ENCODE measurements at places on chromosomes 11 and 22.

DNA sequence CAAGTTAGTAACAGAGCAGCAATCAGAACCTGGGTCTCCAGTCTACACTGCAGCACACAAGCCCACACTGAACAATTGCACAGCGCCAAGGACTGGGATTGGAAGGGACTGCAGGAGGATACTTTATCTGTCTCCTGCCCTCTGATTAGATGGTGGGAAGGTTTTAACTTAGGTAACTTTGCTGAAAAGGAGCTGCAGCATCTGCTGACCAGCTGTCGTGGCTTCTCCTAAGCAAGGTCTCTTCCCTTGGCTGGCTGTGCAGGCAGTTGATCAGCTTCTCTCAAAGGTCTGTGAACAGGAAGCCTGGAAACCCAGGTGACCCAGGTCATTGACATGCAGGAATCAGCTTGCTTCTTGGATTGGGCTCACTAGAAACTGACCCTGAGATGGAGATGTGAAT, 82.4 kb downstream of the ISX start:
- DNase-seq: no peak

DNA sequence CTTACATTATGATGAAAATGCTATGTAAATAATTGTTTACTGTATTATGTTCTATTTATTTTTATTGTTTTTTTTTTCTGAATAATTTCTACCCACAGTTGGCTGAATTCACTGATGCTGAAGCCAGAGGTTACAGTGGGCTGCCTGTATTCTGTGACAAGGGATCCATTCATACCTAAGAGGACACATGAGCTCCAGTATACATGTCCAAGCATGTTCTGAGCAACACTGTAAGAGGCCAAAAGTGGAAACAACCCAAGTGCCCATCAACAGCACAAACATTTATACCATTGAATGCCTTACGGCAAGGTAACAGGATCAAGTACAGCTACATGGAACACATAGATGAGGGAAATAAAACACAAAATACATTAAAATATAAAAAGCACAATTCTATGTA, 1.4 kb upstream of the SRSF8 start:
- peak; percentile 77 for DNase-seq

DNA sequence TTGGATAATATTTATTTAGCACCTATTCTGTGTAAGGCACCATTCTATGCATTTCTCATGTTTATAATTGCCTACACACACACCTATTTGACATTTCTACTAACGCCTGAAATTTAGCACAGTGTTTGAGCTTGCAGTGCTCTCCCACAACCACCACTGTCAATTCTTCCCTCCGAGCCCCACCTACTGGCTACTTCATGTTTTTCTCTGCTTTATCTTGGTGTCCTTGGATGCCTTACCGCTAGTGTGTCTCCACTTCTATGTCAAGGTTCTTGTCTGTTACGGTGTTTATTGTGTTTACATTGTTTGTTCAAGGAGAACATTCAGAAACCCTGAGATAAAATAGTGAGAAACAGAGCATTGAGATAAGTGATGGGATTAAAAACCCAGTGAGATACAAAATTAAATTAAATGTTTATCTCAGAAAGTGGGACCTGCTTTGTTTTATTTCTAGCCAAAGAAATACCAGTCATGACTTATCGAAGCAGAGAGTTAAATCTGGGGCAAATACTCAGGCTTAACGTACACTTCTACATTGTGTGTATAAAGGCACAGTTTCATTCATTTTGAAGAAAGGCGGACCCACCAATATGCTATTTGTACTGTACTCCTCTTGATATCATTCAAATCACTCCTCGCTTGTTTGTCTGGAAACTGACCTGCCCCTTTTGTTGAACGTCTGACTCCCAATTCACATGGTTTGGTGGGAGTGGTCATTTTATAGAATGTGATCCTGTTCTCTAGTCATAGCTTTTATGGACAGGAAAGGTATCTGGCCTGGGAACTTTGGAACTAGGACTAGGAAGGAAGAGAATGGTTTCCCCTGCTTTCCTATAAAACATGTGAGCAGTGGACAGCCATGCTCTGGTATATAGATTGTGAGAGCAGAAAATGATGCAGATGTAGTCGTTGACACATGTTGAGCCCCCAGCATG, 39.2 kb upstream of the SLC36A4 start:
- peak; percentile 48 for DNase-seq

- DNase-seq: no peak
Observed at GRCh38 chr11:116832350-116833290, 2.9 kb downstream of the APOC3 start.

DNA sequence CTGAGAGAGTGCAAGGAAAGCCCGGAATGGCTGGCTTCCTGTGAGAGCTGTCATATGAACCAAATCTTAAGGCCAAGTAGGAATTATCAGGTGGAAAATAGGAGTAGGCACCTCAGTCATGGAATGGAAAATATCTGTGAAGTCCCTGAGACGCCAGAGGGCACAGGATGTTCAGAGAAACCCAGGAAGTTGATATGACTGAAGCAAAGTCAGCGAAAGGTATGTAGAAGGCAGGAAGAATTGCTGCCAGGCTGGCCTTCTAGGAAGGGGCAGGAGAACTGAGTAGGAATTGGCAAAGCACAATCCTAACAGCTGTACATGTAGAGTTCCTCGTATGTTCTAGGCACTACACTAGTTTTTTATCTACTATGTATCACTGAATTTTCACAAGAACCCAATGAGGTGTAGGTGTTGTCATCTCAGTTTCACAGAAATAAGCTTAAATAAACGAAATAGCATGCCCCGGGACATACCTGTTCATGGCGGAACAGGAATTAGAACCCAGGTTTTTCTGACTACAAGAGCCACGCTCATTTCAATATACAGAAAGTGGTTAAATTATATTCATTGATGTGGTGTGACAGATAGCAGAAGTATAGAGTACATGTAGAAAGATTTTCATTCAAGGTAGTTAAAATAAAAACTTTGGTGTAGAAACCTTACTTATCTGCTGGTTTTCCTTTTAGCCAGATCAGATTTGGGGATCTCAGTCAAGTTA, 17.0 kb downstream of the HMGXB4 start:
- peak; percentile 4 for DNase-seq

DNA sequence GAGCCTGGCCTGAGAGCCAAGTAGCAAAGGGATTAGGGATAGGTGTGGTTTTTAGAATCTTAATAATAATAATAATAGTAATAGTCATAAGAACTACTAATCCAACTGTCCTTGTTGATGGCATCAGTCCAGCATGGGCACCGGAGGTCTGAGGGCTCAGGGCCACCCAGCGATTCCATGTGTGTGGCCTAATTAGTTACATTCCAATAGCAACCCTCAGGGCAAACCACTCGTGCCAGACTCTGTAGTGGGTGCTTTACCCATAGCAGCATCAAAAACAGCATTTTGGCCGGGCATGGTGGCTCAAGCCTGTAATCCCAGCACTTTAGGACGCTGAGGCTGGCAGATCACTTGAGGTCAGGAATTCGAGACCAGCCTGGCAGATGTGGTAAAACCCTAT, 19.0 kb upstream of the MYH9 start:
- DNase-seq: no peak

GRCh38 chr11:96276836-96277235, 66.2 kb downstream of the MAML2 start:
- no peak for DNase-seq

- no peak for DNase-seq
Observed at GRCh38 chr11:132346558-132347148, 976.2 kb downstream of the NTM start.

DNA sequence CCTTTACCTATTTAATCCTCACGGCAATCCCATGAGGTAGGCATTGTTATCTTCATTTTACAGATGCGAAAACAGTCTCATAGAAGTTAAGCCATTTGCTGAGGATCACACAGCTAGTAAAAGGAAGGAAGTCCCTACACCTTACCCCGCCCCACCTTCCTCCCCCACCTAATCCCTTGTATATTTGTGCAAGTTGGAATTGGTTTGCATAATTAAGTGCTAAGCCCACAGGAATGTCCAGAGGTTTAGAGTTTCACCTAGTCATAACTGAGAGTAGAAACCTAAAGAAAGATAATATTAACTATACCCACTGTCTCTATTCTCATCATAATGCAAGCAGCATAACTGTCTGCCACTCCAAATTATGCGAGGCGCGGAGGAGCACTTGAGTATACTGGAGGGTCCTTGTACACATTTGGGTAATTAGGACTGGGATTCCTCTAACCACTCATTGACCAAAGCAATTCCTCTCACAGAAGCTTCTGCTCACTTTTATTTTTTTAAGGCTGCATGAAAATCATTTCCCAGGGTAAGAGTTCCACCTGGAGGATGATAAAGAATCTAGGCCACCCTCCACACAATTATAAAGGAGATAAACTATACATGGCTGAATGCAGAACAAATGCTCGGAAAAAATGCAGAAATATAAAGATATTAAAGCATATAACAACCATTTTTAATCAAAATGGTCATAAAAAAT, 199.9 kb downstream of the FAM181B start:
- DNase-seq: peak; percentile 78

DNA sequence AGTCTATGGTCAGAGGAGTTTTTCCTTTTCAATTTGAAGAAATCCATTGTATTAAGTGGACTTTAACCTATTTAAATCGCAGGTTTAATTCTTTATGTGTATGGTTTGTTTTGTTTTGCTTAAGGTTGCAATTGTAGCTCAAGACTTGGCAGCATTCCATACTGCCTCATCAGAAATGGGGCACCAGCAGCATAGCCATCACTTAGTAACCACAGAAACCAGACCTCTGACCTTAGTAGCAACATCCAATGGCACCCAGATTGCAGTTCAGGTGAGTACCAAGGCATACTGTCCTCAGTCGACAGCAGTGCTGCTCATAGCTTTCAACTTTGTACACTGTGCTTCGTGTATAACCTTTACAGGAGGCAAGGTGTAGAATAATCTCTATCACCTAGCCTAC, 48.4 kb upstream of the WEE1 start:
- no peak for DNase-seq

- DNase-seq: no peak
Observed at GRCh38 chr22:40491990-40492631, 121.7 kb downstream of the SGSM3 start.

Measured in epithelial cell of esophagus (primary cell).